Stomach (tissue), 19 donors: ENCODE measurements at places on chromosomes 1 and 21. TPM values are rescaled to one million over a fixed set of nuclear protein-coding genes. Genes with fewer than 3 reads are reported as not detected.
A peak's percentile ranks its signal among the peaks of the same experiment; 100 is the strongest.

DNA sequence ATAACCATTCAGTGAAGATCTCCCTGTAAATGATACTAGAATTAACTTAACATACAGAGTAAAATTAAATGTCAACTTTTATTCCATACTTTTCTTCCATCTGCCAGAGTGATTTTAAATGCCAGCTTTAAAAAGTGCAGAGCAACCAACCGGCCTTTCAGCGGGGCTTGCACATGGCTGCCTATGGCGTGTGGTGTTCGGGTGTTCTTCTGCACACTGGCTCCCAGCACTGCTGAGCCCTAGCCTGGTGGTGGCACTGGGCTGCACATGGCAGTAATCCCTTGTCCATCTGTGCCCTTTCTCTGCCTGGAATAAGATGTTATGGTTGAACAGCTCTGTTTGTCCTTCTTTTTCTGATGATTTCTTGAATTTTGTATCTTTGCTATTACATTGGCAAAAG, 156.3 kb downstream of the SNX7 start:
- no peaks in the 10 kb centered on the region for H3K27me3 ChIP-seq
- H3K36me3 ChIP-seq, result no peaks in the 10 kb centered on the region
- no peak overlapping the region for H3K4me3 ChIP-seq

GRCh38 chr1:234989479-234990327, 138.9 kb downstream of the TOMM20 start:
- H3K27me3 ChIP-seq, result no peaks in the 10 kb centered on the region
- H3K27ac ChIP-seq, result peak overlapping the region; percentile 36
- H3K36me3 ChIP-seq, result no peaks in the 10 kb centered on the region
- peaks cover 45% of the 10 kb centered on the region for H3K4me1 ChIP-seq

DNA sequence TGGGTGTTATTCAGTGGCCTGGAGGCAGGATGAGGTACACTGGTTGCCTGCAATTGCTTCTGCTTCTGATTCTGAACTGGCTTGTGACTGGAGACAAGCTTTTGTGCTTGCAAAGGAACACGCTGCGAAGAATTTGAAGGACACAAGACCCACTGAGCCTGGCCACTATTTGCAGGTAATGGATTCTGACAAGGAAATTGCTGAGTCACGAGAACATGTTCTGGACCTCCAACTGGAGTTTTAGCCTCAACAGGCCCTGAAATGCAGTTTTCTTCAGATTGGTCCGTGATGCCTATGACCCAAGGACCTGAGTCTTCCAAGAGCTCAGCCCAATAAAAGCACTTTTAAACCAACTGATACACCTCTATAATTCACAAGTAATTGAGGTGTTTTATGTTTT, 4.6 kb downstream of the RAB3GAP2 start:
- no peaks in the 10 kb centered on the region for H3K27me3 ChIP-seq
- H3K36me3 ChIP-seq, result peaks cover 49% of the 10 kb centered on the region
- no peak overlapping the region for H3K27ac ChIP-seq
- no peak for DNase-seq

JUN gene
- total RNA-seq, result 244 TPM

PTGER3 gene
- 41.1 TPM for total RNA-seq

GRCh38 chr1:66557157-66557556, 23.2 kb downstream of the SGIP1 start:
- H3K4me3 ChIP-seq, result no peak overlapping the region
- H3K27ac ChIP-seq, result no peak overlapping the region
- no peaks in the 10 kb centered on the region for H3K36me3 ChIP-seq
- H3K27me3 ChIP-seq, result no peaks in the 10 kb centered on the region

TFF3 gene
- total RNA-seq, result 488 TPM

TXNIP gene
- total RNA-seq, result 204 TPM

DNAJC6 gene
- total RNA-seq, result 0.45 TPM

DNA sequence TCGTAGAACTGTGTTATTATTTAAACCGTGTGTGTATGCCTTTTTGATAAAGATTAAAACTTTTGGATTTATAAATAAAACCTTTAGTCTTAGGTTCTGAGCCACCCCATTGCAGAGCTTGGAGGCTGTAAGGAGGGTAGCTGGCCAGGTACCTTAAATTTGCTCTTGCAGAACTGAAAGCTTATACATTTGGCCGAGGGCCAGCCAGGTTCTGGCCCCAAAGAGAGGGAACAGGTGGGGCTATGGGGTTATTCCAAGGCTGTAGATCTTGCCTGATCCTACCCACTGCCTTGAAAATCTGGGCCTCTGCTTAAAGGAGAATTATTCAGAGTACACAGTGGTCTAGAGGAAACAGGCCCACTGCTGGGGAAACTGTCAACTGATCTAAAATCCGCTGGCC, 59.6 kb downstream of the CAMK2N1 start:
- peaks cover 18% of the 10 kb centered on the region for H3K27me3 ChIP-seq
- H3K36me3 ChIP-seq, result no peaks in the 10 kb centered on the region
- H3K4me1 ChIP-seq, result no peaks in the 10 kb centered on the region

DNA sequence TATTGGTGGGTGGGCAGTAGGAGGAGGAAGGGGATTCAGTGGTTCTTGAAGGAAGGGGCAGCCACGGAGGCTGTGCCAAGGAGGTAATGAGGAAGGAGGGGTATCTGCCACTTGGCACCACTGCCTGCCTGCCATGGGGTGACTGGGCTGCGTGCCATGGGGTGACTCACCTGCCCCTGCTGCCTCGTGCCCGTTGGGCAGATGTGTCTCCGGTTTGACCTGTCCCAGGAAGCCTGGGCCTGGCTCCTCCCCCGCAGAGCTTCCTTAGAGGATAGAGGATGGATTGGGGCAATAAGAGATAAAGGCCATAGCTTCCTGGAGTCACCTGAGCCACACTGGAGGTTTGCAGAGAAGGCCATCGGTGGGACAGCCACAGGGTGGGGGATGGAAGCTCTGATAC, 1.7 kb downstream of the PADI3 start:
- no peak overlapping the region for H3K27ac ChIP-seq
- DNase-seq, result no peak
- no peak overlapping the region for H3K4me3 ChIP-seq
- no peaks in the 10 kb centered on the region for H3K4me1 ChIP-seq

GRCh38 chr1:84247425-84248220, 53.9 kb upstream of the SAMD13 start:
- no peaks in the 10 kb centered on the region for H3K36me3 ChIP-seq
- no peaks in the 10 kb centered on the region for H3K27me3 ChIP-seq

C1QTNF12 gene
- 2.7 TPM for total RNA-seq

NTNG1 gene
- 2.0 TPM for total RNA-seq

PGLYRP4 gene
- total RNA-seq, result not detected

GRCh38 chr1:219664310-219665029, 51.6 kb upstream of the ZC3H11B start:
- no peak overlapping the region for H3K27ac ChIP-seq
- no peak overlapping the region for H3K4me3 ChIP-seq
- H3K27me3 ChIP-seq, result no peaks in the 10 kb centered on the region
- no peak for DNase-seq

DNA sequence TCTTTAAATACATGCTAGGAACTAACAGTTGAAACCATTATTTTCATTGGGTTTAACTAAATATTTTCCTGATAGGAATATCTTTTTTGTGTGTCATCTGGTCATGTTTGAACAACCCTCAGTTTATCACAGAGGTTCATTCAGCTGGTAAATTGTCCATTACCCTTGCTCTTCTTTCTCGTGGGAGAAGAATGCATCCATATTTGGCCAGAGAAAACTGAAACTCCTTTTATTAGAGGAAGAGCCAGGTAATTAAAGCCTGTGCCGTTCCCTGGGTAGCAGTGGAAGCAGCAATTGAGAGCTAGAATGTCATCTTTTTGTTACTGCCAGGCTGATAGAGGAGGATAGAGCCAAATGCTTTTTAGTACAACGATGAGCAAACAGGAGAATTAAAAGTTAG, 587.2 kb upstream of the ZRANB2 start:
- H3K27me3 ChIP-seq, result no peaks in the 10 kb centered on the region
- H3K4me1 ChIP-seq, result no peaks in the 10 kb centered on the region
- no peak for DNase-seq

- no peak overlapping the region for H3K4me3 ChIP-seq
- DNase-seq, result no peak
- peaks cover 2% of the 10 kb centered on the region for H3K4me1 ChIP-seq
- H3K36me3 ChIP-seq, result no peaks in the 10 kb centered on the region
- no peak overlapping the region for H3K27ac ChIP-seq
Observed at GRCh38 chr1:61501971-61502916, 222.7 kb downstream of the TM2D1 start.

DNA sequence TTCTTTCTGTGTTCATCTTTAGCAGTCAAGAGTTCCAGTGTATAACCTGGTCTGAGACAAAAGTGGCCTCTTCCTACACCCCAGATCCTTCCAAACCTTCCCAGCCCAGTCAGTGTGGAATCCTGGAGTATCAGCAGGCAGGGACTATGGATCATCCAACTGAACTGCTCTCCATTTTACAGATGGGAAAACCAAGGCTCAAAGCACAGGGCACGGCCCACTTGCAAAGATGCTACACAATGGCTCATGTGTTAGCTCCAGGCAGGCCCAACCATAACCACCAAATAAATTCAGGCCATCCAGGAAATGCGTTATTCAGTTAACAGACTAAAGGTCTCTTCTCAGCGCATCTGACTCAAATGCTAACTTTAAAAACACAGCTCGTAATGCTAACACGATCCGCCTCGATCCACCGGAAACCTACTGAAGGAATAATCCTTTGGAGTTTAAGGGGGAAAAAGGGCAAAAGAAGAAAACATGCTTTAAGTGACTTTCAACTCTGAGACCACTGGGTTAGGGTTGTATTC, 7.1 kb downstream of the GLIS1 start:
- no peak overlapping the region for H3K4me3 ChIP-seq
- no peaks in the 10 kb centered on the region for H3K27me3 ChIP-seq
- no peak for DNase-seq
- no peaks in the 10 kb centered on the region for H3K36me3 ChIP-seq
- no peaks in the 10 kb centered on the region for H3K4me1 ChIP-seq

GRCh38 chr1:58813801-58814200, 30.0 kb upstream of the JUN start:
- no peak overlapping the region for H3K4me3 ChIP-seq
- H3K36me3 ChIP-seq, result no peaks in the 10 kb centered on the region

KCNK2 gene
- 2.8 TPM for total RNA-seq
